ENCODE measurements at places on chromosomes 16 and 17.

GRCh38 chr17:75335315-75335714 lies 46.1 kb upstream of the SLC25A19 start:
- no peak for DNase-seq

GRCh38 chr16:996681-997080 lies 15.1 kb downstream of the SOX8 start:
- DNase-seq, result no peak

DNA sequence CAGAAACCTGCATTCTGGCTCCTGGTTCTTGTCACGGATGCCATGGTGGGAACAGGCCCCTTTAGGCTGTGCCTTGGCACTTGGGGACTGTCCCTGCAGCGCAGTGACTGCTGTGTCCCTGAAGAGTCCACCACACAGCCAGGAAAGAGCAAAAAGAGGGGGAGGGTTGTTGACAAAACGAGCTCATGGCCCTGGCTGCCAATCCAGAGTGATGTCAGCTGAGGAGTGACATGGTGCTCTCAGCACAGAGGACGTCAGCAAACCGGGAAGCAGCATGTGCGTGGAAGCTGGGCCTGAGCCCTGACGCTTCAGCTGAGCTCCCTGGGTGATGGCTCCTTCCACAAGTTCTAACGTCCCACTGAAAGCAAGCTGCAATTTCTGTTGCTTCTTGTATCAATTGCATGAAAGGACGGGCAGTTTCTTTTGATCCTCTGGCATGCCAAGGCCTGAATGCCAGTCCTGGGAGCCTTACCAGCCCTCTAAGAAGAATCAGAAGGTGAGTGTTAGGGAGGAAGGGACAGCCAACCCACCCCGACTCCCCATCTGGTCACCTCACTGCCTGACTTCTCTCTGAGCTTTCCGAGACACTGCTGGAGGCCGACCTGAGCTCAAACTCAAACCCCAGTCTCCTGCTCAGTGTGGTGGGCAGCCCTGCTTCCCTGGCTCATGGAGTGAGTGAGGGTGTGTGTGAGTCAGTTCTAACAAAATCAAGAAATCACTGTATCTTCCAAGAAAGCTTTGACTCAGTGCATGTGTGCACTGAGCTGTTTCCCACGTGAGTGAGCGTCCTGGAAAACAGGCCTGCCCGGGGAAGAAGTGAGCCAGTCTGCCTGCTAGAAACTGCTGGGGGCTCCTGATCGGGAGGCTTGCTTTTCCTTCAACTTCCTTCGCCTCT lies 14.7 kb upstream of the WNT3 start:
- no peak for DNase-seq

GRCh38 chr17:38345743-38346142 lies 2.0 kb upstream of the GPR179 start:
- DNase-seq, result no peak

DNA sequence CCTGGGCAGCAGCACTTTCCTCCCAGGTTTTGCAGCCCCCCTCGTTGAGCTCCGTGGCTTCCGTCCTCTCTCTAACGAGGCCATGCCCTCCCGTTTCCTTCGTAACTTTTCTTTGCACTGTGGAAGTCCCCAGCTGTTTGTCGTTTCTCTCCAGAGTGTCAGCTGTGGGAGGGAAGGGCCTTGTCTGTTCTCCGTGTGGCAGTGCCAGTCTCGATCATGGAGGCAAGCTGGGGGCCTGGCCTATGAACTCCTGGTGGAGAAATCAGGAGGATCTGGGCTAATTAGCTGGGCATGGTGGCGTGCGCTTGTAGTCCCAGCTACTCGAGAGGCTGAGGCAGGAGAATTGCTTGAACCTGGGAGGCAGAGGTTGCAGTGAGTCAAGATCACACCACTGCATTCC lies 28.3 kb downstream of the TBCD start:
- no peak for DNase-seq

GRCh38 chr17:29615492-29616299 lies 7.0 kb downstream of the CORO6 start:
- DNase-seq, result peak; percentile 73

GRCh38 chr17:8103549-8103948 lies 14.8 kb downstream of the ALOXE3 start:
- no peak for DNase-seq

GRCh38 chr16:81263470-81264220 lies 25.2 kb downstream of the BCO1 start:
- no peak for DNase-seq
